ENCODE measurements at places on chromosomes 2 and 18.

- no peak for DNase-seq
Observed at GRCh38 chr18:22040533-22040932, 128.9 kb upstream of the GATA6 start.

GRCh38 chr18:75275226-75275625 is 64.6 kb downstream of the TSHZ1 start:
- no peak for DNase-seq

- DNase-seq = no peak
Observed at GRCh38 chr2:184452907-184453306, 145.4 kb upstream of the ZNF804A start.

DNA sequence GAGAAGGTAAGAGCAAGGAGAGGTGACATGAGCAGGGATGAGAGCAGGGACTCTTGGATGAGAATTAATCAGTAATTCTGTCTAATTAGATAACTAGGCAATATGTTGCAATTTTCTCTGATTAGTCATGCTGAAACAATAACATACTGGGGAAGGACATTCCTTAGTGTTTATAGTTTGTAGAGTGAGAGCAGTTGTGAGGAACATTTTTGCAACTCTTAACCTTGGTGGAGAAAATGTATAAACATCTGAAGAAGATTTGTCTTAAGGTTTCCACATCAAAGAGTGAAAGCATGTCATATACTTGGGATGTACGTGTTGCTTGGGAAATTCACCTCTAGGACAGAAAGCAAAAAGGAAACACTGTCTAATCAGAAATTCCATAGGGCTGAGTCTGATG is 955.4 kb upstream of the FANCL start:
- no peak for DNase-seq

DNA sequence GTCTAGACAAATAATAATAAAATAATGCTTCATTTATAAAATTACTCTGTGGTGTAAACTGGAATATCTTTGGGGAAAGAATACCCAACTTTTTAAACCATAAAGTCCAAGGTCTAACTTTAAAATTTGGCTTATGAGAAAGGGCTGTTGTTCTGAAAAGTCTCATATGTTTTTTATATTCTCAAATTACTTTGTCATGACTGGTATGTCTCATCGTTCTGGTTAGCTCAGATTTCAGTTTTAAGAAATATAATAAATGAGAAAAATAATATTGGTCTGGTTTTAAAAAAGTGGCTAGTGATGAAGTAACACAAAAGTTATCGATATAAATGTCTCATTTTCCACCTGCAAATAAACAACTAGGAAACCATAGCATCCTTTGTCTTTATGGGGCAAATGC is 1658.1 kb downstream of the LRP1B start:
- no peak for DNase-seq

DNA sequence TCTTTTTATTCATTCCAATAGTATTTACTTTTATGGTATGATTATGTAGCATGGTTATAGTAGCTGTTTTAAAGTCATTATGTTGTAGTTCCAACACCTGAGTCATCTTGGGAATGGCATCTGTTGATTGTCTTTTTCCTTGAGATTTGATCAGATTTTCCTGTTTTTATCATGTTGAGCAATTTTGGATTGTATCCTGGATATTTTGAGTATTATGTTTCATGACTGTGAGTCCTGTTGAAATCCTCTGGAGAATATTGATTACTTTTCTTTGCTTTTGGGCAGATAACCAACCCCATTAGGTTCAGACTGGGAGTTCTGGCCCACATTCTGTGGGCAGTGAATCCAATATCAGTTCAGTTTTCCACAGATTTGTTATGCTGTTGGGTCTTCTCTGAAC is 163.2 kb upstream of the SPRED2 start:
- DNase-seq = peak; percentile 26

DNA sequence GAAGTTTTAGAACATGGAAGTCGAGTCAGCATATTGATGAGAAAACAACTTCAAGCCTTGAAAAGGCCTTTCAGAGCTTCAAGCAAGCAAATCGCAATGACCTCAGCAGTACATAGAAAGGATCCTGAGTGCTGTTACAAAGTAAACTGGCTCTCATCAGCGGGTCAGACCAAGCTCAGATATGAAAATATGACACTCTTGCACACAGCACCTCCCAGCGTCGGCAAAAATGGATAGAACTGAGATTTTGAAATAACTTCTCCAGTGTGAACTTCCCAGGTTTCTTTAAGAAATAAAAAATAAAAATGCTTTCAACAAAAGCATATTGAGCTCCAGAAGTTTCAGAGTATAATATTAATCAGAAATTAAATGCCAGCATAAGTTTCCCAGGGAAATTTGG is 296.9 kb downstream of the FBXO15 start:
- DNase-seq = no peak

DNA sequence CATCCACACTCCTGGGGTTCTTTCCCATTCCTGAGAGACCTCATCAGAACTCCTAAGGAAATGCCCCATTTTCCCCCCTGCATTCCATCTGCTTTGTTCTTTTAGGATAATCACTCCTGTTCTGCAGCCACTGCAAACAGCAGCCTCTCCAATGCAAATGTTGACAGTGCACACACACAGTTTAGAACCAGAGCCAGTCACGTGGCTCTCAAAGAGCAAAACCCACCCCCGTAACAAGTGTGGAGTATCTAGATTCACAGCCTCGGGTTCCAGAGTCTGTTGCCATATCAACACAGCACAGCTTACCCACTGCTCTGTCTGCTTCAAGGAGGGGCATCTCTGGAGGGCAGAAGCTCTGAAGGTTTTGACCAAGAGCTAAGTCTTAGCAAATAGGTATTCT is 180.0 kb downstream of the NAPG start:
- peak; percentile 60 for DNase-seq

GRCh38 chr18:36492604-36493329 is 195.3 kb downstream of the FHOD3 start:
- no peak for DNase-seq

DNA sequence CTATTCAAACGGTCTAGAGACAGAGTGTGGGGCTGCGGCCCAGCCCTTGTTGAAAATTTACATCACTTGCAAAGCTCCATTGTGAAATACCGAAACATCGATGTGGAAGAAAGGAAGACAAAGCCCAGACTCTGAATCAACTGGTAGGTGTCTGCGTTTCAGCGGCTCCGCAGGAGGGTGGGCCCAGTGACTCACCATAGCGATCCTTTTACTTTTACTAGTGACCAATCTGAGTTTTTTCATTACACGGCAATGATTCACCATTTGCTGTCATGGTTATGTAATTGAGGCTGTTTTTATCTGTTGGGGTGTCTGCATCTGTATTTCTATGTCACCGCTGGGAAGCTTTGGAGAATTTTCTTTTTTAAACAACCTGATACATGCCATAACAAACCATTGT is 66.6 kb upstream of the ODC1 start:
- no peak for DNase-seq

GRCh38 chr2:108965540-108966289 is 23.3 kb downstream of the EDAR start:
- DNase-seq = no peak

DNA sequence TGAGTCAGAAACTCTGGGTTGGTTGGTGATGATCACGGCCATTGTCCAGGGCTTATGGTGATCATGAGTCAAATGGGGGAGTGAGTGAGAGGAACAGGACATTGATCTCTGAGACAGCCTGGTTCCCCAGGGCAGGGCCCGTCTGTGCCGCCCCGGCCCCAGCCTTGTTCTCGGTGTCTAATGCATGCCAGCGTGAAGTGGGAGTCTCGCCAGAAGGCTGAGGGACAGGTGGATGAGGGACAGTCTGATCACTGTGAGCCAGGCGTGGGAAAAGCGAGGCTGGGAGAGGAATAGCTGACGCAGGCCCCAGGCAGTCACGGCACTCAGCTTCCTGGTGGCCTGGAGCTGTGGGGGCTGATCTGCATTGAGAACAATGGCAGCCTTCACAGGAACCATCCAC is 208.3 kb upstream of the HDAC4 start:
- no peak for DNase-seq

DNA sequence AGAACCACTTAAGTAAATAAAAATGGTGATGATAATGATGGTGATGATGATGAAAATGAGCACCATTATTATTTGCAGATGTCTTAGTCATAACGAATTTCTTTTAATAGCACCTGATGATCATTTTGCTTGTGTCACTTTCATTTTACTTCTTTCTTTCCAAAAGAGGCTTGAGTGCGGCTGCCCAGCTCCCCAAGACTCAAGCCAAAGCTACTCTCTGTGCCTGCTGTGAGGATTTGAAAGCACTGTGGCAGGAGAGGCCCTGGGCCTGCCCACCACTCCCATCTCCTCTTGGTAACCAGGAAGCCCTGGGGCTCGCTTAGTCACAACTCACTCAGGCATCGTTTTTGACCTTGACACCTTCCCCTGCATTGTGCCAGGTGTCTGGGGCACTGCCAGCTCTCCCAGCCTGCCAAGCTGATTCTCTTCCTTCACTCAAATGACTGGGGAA is 41.2 kb downstream of the RPL37A start:
- no peak for DNase-seq

DNA sequence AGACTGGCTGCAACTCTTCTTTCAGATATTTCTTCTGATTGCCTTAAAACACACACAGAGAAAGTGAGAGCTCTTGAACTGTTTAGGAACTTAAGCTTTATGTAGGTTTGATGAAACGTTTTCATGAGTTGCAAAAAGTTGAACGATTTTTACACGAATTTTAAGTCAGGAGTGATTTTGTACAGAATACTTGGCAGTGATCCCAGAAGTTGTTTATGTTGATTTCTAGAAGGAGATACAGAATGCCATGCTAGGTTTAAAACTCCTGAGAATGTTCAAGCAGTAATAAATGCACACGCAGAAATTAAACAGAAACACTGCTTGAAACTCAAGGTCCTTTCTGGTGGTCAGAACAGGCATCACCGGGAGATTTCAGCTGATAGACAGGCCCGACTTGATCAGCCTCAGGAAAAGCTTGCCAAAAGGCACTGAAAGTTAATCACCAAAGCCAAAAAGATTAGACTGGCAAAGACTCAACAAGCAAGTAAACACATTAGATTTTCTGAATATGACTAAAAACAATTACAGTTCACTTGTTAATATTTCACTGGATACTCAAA is 123.1 kb downstream of the SOCS6 start:
- DNase-seq = no peak

GRCh38 chr2:134362152-134362668 is 108.3 kb downstream of the MGAT5 start:
- DNase-seq = no peak

GRCh38 chr2:19073522-19073921 is 284.9 kb downstream of the OSR1 start:
- DNase-seq = no peak

DNA sequence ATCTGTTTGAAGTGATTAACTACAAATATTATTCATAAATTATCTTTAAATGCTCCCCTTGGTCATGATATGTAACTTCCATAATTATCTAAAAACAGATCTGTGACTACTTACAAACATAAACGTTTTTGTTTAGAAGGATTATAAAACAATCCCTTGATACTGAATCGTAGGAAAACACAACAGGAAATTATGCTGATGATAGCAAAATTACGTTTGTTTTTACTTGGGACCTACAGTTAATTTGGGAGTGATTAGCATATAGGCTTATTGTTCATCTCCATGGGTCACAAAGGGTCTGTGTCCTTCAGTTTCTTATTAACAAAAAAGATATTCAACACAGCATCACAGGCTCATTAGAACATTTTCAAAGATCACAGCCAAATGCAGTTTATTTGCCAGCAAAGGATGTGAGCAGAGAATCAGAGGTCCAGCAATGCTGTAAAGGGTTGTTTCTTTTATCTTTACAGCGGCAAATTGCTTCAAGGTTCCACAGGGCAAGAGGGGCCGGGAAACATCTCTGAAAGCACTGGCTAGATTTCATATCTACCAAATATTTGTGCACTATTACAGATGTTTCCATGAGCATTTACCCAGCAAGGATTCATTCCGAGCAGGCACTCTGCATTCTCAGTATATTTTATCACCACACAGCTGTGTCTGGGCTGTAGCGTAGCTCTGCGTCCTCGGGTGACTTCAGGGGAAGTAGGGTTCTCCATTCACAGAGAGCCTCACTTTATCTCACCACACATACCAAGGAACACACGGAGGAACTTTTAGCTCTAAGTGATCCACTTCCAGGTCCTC is 4.1 kb downstream of the CCDC195 start:
- DNase-seq = no peak

GRCh38 chr2:201396595-201396994 is 39.5 kb upstream of the FLACC1 start:
- no peak for DNase-seq

DNA sequence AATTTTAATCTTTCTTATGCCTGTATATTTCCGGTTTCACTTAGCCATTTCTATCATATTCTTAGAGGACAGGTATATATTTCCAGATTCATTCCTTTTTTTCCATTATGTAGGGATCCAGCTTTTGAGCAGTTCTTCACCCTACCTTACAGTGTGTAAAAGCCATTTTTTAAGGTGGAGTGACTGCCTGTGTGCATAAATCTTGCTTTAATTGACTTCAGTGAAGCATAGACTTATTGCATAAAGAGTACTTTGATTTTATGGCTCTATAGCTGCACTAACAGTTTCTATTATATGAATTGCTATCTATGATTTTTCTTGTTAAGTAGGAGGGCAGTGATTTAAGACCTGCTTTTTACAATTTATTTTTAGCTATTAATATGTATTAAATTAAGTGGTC is 132.6 kb downstream of the NYAP2 start:
- no peak for DNase-seq

- no peak for DNase-seq
Observed at GRCh38 chr18:36493349-36494159, 196.0 kb downstream of the FHOD3 start.

- no peak for DNase-seq
Observed at GRCh38 chr18:46096651-46097300, 1.3 kb downstream of the ATP5F1A start.

DNA sequence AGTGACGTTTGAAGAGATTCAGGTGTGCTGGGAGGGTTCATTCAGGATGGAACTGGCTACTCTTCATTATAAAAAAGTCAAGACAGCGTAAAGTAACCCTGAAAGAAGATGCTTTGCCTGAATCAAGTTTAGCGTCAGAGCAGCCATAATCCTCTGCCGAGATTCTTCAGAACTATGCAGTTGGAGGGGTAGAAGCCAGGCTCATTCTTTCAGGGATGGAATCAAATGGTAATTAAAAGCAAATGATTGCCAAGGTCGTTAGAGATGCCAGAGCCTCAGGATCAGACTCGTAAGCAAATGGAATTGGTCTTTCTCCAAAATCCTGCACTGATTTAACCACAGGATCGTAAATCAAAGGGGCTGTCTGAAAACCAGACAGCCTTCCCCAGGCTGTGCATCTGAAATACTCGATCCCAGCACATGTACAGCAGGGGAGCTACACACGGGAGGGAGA is 21.9 kb downstream of the APCDD1 start:
- DNase-seq = peak; percentile 60

Measured in esophagus muscularis mucosa (tissue), 4 donors.